ENCODE measurements at places on chromosomes 1 and 21.

DNA sequence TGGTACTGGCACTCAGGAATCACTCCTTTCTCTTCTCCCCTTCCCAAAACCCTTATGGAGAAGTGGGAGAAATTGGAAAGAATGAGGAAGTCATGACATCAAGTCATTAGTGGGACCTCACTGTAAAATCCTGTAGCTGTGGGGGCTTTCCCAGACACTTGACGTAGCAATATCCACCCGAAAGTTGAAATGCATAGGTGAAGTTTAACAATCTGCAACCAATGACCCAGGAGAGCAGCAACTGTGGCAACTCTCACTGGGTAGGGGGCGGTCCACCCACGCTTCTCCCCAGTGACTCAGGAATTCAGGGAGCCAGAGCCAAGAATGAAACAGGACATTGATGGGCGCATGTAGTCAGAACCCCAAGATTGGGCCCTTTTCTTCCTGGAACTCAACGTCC is 27.0 kb downstream of the ABCA4 start:
- DNase-seq = no peak

- no peak for DNase-seq
These were observed 448.5 kb downstream of the NUF2 start for GRCh38 chr1:163770265-163770664.

- DNase-seq = no peak
These were observed 425.3 kb downstream of the GPATCH2 start for GRCh38 chr1:217205578-217205977.

DNA sequence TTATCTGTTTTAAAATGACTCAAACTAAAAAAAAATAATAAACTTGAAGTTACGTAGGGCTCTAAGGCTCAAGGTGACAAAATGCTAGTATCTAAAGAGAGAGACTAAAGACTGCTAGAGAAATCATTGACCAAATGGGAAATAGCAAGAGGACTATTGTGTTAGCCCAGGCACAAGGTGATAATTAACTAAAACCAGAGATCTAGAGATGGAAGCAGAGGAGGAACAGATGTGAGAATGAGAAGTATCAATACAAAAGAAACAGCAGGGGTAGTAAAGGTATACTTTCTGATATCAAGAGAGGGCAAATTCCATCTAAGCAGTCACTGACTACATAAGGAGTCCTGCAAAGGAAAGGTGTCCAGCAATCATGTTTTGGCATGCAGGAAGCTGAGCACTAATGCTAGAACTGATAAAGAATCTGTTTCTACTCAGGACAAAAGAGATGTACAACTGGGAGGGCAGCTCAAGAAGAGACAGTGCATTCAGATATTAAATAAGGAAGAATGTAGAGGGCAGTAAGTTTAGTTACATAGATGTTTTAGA is 100.2 kb upstream of the GNG4 start:
- no peak for DNase-seq

DNA sequence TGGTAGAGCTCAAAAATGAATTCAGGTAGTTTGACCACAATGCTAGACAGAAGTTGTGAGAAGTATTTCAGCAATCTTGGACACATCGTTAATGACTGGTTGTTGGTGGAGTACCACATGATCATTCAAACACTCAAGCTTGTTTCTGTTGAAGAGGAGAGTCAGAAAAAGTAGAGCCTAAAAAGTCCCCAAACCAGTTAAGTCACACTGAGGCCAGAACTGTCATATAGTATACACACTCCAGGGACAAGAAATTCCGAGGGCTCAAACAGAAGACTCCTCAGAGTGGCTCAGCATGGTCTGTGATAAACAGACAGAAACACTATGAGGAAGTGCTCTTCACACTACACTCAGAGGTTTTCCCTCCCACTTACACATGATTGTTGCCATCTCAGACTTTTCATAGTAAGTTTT is 5.8 kb downstream of the TRIM33 start:
- peak; percentile 7 for DNase-seq

DNA sequence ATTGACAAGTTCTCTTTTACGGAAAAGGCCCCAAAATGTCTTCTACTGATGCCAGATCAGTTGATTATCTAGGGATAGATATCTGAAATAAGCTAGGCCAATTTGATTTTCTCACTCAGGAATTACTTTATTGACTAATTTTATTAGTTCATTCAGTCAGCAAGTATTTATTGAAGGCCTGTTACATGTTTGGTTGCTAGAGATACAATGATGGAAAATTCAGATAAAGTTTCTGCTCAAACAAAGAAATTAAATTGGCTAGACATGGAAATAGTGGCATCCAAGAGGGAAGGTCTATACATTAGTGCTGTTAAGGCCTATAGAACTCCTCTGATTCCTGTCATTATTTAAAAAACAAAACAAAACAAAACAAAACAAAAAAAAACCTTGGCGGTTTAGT is 56.5 kb downstream of the HS2ST1 start:
- DNase-seq = no peak

DNA sequence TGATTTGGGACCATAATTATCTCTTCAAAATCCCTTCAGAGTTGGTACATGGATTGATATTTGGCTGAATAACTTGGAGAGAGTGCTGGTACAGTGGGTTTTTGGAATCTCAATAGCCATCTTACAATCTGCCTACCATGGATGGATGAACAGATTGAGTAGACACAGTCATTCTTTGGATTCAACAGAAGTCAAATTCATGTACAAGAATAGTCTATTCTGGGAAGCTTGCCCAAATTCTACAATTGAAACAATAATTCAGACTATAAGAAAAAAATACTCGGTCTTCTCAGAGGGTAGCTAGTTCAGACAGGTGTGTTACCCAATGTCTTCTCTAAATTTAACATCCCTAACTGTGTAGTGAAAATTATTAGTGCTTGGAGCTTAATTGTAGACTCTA is 574.0 kb downstream of the LRRIQ3 start:
- DNase-seq = no peak

DNA sequence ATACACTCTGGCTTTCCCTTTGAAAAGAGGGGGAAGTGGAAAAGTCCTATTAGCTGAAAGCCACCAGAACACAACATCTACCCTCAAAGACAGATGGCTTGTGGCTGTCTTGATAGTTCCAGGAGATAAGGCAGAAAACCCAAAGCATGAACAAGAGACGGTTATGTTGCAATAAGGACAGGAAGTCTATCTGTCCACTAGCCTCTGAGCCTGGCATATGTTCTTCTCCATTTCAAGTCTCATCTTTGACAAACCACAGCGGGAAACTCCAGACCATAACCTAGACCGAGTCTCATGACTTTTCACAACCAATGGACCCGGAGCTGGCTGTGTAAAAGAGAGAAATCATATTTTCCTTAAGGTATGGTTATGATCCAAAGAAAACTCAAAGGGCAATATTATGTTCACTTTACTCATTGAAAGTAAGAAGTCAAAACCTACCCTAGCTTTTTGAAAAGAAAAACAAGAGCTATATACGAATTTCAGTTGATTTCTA is 33.8 kb downstream of the DUSP10 start:
- peak; percentile 67 for DNase-seq

DNA sequence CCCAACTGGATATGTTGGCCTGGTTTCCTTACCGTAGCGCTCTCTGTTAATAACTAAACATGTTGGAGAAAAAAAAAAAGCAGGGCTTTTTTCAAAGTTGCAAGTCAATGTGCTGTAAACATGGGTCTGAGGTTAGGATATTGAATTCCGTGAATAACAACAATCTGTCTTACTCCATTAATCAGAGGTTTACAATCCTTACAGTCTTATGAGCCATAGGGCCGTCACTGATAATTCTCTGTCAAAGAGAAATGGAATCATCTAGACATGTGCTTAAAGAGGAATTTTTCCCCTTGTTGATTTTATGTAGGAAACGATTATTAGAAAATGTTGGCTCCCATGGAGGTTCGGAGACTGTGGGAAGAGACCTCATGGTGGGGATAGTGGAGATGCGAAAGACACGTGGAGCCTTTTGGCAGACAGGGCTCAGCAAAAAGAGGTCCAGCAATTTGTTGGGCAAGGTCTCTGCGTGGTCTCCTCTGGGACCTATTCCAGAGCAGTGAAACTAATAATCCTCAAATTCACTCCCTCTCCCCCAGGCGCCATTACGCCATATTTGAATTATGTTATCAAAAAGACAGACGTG is 83.5 kb upstream of the CLDN14 start:
- no peak for DNase-seq

Data from CD4-positive, alpha-beta T cell treated with Interleukin-4 for 4 hours (primary cell).